ENCODE measurements at places on chromosomes 7 and 10.
A peak's percentile ranks its signal among the peaks of the same experiment; 100 is the strongest.

- no peak for DNase-seq
These were observed 9.7 kb downstream of the CAMK1D start for GRCh38 chr10:12358863-12359564.

- no peak for DNase-seq
These were observed 3.7 kb downstream of the KCND2 start for GRCh38 chr7:120276720-120277119.

- DNase-seq, result no peak
These were observed 62.2 kb upstream of the ZNF32 start for GRCh38 chr10:43710772-43711471.

- no peak for DNase-seq
These were observed 176.5 kb upstream of the CCZ1B start for GRCh38 chr7:7002418-7003062.

GRCh38 chr7:45421806-45422205, 152.4 kb upstream of the ADCY1 start:
- DNase-seq, result no peak

GRCh38 chr10:48516911-48517310, 88.0 kb downstream of the ARHGAP22 start:
- DNase-seq, result no peak

- DNase-seq, result peak; percentile 59
These were observed 486 bp downstream of the CACNA2D1 start for GRCh38 chr7:82443036-82443546.

- DNase-seq, result no peak
These were observed 62.6 kb upstream of the SEMA3C start for GRCh38 chr7:80981405-80981804.

GRCh38 chr7:131040467-131040932, 287.2 kb upstream of the MKLN1 start:
- DNase-seq, result peak; percentile 75

GRCh38 chr10:124498056-124498455, 36.4 kb downstream of the LHPP start:
- DNase-seq, result no peak

DNA sequence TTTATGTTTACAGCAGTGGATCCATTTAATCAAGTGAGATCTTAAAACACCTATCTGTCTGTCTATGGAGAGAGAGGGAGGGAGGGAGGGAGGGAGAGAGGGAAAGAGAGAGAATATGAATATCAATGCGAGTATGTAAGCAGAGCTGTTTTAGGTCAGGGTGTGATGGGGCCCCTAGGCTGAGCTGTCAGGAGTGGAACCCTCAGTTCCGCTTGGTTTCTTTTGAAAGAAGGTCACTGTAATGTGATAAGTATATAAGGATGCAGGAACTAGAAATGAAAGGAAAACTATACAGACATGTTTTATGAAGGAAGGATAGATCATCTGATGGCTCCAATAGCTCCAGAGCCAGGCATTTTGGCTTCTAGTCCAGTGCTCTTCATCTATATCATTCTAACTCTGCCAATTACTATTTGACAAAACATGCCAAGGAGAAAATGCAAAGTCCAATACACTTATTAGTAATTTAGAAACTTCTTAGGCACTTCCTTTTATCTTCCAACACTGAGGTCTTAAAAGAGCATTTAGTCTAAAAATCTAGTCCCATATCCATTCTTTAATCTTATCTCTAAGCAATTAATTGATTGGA, 70.3 kb downstream of the NRCAM start:
- DNase-seq, result no peak

- DNase-seq, result no peak
These were observed at the start of gene TNRC18 for GRCh38 chr7:5423306-5423975. TNRC18 (minus strand) TSS chr7:5423834; CDS start chr7:5421246, 2,588 bp downstream.
